ENCODE measurements at places on chromosomes 3 and 15.

DNA sequence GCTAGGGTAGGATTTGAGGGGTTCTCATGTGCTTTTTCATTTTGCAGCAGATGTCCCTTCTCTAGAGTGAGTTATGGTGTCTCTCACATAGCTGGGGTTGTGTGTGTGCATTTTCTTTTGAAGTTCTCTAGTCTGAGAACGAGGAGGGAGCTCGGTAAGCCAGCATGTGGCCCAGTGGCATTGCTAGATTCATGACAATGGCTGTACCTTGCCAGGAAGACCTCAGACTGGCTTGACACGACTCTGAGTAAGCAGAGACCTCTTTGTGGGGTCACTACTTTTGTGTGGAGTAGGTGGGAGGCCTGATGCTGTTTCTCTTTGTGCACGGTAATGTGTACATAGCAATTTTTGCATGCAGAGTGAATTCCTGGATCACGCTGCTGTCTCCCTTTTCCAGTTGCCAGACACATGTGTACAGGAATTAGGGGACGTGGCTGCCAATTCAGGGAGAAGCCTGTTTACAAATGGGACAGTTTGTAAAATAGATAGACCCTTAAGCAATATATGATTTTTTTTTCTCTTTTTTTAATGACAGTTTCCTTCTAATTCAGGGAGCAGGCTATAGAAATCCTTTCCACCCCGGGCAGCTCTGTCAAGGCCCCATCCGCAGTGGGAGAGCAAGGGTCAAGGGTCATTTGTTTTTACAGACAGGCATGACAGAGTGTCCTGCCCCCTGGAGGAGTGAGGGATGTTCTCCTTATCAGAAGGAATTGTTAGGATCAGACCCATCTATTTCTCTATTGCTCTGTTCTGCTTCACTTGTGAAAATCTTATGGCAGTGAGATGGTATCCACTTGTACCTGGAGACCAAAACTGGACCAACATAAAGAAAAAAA lies 4.6 kb downstream of the CACNA1D start:
- DNase-seq, result no peak

DNA sequence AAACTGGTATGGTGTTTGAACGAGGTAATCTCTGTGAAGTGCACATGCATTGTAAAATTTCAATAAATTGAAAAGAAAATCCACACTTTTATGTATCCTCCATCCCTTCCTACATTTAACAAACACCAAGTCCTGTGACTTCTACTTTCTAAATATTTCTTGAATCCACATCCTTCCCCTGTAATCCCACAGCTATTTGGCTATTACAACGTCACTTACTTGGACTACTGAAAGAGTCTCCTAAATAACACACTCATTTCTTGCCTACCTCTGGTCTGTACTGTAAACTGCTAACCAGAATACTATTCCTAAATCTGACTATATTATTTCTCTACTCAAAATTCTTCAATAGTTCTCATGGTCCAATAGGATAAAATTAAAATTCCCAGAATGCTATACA lies 176.1 kb downstream of the NEK10 start:
- no peak for DNase-seq

DNA sequence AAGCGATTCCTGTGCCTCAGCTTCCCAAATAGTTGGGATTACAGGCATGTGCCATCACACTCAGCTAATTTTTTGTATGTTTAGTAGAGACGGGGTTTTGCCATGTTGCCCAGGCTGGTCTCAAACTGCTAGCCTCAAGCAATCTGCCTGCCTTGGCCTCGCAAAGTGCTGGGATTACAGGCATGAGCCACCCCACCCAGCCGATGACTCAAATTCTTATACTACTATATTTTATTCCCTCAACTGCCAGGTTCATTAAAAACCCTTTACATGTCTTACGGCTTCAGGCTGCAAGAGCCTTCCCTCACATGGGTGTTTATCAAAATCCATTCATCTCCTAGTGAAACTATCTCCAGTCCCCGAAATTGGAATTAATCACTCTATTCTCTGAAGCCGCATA lies 63.4 kb downstream of the CBLB start:
- no peak for DNase-seq

GRCh38 chr3:97658668-97659285 lies 105.8 kb upstream of the ARL6 start:
- no peak for DNase-seq

All from NK-92 treated with Interleukin-12 subunit alpha and Interleukin-12 subunit beta, amount 100 ng/mL, for 24 hours (cell line).